Central memory CD8-positive, alpha-beta T cell (primary cell): ENCODE measurements at places on chromosomes 1 and 21.

- H3K27me3 ChIP-seq: no peaks in the 10 kb centered on the region
- H3K27ac ChIP-seq: no peak overlapping the region
- DNase-seq: no peak
- no peaks in the 10 kb centered on the region for H3K4me1 ChIP-seq
Observed at GRCh38 chr1:224052772-224053171, 61.1 kb upstream of the FBXO28 start.

DNA sequence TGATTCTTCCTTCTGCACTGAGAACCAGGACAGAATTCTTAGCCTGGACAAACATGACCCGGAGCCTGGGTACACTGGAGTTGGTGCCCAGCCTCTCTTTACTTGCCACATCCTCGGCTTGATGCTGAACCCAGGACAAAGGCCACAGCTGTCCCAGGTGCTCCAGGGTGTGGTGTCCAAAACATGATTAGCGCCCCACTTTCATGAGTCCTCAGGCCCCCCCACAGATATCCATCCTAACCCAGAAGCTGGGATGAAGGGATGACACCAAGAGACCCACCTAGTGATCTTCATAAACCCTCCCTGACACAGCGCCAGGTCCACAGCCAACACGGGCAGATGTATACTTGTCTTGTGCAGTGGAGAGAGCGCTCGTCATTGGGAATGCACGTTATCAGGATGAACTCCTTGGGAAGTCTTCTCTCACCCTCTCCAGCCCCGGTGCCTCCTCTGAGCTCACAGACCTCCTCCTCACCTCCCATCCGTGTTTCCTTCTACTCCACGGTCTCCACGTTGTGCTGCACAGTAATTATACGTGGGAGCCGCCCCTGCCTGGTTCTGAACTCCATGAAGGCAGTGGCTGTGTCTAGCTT is 3.6 kb downstream of the ABCA4 start:
- no peak for DNase-seq
- H3K27ac ChIP-seq: no peak overlapping the region
- peaks cover 75% of the 10 kb centered on the region for H3K27me3 ChIP-seq
- H3K4me1 ChIP-seq: no peaks in the 10 kb centered on the region
- H3K36me3 ChIP-seq: peaks cover 2% of the 10 kb centered on the region

DNA sequence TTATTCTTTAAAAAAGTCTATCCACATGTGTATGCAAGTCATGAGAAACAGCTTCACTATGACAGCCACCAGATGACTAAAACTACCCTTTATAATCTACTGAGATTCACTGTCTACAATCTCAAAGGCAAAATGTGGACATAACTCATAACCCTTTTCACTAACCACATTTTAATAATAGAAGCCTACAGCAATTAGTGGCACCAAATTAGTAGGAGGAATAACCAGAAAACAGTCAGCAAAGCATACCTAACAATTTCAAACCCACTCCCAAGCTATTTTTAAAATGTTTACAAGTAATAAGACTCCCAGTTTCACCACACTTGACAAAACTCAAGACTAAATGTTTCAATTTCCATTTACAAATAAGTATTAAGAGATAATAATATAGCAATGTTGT is 442.9 kb downstream of the PTPRC start:
- no peak overlapping the region for H3K4me3 ChIP-seq
- no peaks in the 10 kb centered on the region for H3K36me3 ChIP-seq
- H3K4me1 ChIP-seq: peaks cover under 1% of the 10 kb centered on the region
- no peak overlapping the region for H3K27ac ChIP-seq
- no peaks in the 10 kb centered on the region for H3K27me3 ChIP-seq

- DNase-seq: no peak
- no peaks in the 10 kb centered on the region for H3K27me3 ChIP-seq
- H3K36me3 ChIP-seq: no peaks in the 10 kb centered on the region
Observed at GRCh38 chr1:193308438-193308837, 122.0 kb upstream of the B3GALT2 start.
